ENCODE measurements at places on chromosomes 5 and 9. TPM values are rescaled to one million over a fixed set of nuclear protein-coding genes. Genes with fewer than 3 reads are reported as not detected.

The MTMR12 gene
- 16.2 TPM for total RNA-seq

DNA sequence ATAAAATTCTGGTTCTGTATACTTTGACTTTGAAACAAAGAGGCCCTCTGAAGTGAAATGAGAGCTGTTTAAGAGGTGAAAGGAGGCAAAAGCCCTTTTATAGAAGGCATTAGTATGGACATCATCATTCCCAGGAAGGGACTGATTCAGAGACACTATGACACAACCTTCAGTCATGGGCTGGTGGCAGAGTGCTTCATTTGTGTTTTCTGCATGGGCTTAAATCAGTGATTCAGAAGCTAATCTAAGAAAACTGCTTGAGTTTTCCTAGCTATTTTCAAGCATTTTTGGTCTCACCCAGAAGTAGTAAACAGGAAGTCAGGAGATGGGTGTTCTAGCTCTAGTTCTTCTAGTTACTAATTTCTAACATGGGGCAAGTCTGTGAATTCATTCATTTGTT, 288.9 kb downstream of the TRPM3 start:
- DNase-seq: no peak

GRCh38 chr5:61919920-61920319, 386.1 kb upstream of the KIF2A start:
- DNase-seq: no peak

DNA sequence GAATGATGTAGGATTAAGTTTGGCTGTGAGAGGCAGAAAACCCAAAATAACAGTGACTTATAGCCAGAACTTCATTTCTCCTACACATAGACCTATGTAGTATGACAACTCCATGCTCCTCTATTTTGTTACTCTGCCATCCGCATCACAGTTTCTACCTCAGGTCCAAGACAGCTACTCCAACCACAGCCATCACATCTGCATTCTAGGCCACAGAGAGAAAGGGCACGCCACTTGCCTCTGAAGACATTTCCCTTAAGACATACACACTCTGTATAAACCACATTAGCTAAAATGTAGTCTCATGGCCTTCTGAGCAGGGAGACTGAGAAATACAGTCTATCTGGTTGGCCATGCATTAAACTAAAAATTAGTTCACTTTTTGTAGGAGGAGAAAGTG, 10.0 kb downstream of the SPINK4 start:
- no peak for DNase-seq
